ENCODE measurements at places on chromosomes 3 and 15.

GRCh38 chr3:45126730-45127129 is 19.4 kb downstream of the CDCP1 start:
- no peak for DNase-seq

DNA sequence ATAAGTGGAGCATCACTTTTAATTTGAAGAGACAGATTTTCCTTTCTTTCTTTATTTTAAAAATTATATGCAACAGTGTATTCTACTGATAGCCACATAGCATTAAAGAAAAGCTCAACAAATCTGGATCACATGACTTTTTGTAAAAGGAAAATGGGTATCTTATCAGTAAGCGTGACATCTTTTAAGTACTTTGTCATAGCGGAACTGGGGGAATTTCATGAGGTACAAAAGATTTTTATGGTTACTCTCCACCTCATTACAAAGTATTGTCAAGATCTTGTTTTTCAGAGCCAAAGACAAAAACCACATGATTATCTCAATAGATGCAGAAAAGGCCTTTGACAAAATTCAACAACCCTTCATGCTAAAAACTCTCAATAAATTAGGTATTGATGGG is 219.6 kb upstream of the ZPLD1 start:
- DNase-seq, result no peak

- DNase-seq, result no peak
These were observed 18.7 kb downstream of the DNAJC13 start for GRCh38 chr3:132435911-132436425.

- DNase-seq, result no peak
These were observed 275.9 kb upstream of the TBL1XR1 start for GRCh38 chr3:177473184-177473583.

GRCh38 chr15:58415636-58416035 is 16.2 kb upstream of the LIPC start:
- no peak for DNase-seq
